ENCODE measurements at places on chromosomes 4 and X.

GRCh38 chr4:21826071-21826470 is 122.5 kb downstream of the KCNIP4 start:
- DNase-seq, result no peak

DNA sequence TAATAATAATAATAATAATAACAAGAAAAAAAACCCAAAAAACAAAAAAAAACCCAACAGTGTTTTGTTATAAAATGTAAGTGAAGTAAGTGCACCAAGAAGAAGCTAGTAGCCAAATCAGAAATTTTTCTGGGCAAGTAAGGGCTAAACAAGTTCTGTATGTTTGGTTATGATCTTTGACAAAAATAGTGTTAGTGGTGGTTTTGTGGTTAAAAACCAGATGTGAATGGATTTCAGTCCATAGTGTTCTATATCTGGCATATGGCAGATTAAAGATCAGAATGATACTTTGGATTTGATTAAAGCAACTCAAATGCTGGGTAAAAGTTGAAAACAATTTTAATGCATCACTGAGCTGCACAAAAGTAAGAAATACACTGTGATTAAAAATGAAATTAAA is 116.5 kb upstream of the NDST4 start:
- DNase-seq, result no peak

DNA sequence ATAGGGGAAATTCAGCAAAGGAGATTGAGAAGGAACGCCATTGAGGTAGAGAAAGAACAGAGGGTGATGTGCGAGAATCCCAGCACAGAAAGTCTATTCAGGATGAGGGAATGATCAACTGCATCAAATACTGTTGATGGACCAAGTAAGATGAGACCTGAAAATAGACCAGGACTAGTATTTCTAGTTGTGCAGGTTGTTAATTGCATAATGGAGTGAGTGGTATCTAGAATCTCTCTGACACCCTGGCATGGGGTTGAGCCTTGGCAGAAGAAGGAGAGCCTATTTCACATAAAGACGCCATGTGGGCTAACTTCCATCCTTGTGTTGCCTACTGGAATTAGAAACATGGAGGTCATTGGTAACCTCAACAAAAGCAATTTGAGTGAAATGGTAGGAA is 135.6 kb downstream of the TMEM164 start:
- no peak for DNase-seq

DNA sequence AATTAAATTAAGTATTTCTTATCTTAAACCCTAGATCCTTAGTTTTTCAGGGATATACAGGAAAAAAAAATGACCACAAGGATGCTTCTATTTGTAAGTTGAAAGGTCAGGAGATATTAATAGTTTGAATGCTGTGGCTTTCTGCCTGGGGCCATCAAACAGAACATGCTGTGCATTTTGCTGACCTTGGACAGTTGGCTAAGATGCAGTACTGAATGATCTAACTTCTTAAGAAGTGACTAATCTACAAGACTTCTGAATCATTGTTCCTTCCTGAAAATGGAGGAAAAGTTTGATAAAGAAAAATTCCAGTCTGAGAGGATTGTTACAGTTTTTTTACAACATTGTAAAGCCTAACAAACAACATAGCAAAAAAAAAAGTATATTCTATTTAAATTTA is 237.8 kb upstream of the JADE1 start:
- DNase-seq, result no peak

GRCh38 chr4:177214935-177215334 is 94.7 kb upstream of the NEIL3 start:
- DNase-seq, result no peak

- no peak for DNase-seq
These were observed 229.9 kb downstream of the COL25A1 start for GRCh38 chr4:109072595-109072994.

GRCh38 chr4:138665851-138666250 is 349.7 kb upstream of the NOCT start:
- no peak for DNase-seq

All from retina (tissue), 1 donor.